NCI-H460 (cell line): ENCODE measurements at places on chromosomes 3 and 15.

DNA sequence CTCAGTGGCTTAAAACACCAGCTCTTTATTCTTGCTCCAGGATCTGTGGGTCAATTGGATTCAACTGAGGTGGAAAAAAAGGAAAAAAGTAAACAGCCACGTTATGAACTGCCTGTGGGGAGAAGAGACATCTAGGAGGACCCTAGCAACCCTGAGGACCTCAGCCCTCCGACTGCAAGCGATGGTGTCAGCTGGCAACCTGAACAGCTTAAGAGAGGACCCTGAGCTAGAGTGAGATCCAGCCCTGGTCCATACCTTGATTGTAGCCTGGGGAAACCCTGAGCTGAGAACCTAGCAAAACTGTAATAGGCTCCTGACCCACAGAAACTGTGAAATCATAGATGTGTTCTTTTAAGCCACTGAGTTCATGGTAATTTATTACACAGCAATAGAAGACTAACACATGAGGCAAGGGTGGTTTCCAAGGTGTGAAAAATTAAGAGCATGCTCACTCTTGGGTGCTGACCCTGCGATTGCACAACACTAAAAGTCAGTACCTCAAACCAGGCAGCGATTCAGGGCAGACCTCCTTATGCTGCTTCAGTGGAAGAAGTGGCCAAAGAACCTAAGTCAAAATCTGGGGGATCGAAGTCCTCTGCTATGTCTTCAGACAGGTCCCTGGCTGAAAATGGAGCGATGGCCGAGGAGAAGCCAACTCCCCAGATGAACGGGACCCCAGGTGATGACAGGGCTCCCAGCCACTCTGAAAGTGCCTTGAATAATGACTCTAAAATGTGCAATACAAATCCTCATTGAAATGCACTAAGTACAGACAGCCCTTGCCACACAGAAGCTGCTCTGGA, 57.7 kb downstream of the GASK1A start:
- no peak for DNase-seq

DNA sequence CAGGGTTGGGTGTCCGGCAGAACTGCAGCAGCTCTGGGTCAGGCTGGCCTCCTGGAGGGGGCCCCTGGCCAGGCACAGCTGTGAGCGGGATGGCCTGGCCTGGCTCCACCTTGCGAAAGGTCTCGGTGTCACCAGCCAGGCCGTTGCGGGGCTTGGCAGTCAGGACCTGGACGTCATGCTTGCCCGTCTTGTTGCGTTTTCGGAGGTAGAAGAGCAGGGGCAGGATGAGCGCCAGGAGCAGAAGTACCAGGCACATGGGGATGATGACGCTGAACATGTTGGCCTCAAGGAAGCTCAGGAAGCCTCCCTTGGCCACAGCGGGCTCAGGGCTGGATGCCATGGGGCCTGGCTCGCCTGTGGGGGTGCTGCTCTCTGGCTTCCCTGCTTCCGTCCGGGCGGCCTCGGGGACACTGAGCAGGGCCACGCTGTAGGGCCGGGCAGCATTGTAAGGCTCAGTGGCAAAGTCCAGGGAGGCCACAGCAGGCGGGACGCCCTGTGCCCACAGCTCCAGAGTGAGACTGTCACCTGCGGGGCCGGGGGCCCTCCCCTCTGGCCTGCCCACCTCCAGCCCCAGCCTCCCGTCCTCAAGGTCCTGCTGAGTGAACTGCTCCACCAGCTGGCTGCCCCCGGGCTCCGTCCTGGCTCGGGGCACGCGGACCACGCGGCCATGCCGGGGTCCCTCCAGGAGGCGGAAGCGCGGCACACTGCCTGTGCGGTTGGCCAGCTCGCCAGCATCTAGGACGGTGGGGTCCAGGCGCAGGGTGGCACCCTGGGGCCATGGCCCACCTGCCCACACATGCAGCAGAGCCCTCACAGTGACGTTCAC, 28.1 kb downstream of the SNX33 start:
- DNase-seq = no peak

GRCh38 chr3:7190095-7190494, 329.2 kb downstream of the GRM7 start:
- DNase-seq = no peak

DNA sequence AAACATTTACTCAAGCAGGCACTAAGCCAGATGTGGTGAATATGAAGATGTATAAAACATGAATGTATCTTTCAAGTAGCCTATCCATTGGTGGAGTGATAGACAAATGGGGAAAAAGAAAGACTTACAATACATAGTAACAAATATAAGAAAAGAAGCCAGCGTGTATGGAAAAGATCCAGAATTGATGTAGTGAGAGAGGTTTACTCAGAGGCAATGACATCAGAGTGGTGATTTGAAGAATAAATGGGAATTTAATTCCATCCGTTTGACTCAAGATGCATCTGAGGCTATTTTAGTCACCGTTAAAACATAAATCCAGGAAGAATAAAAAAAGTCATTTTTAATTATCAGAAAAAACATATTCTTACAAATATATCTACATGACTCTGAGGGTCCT, 162.6 kb downstream of the IL1RAP start:
- no peak for DNase-seq

DNA sequence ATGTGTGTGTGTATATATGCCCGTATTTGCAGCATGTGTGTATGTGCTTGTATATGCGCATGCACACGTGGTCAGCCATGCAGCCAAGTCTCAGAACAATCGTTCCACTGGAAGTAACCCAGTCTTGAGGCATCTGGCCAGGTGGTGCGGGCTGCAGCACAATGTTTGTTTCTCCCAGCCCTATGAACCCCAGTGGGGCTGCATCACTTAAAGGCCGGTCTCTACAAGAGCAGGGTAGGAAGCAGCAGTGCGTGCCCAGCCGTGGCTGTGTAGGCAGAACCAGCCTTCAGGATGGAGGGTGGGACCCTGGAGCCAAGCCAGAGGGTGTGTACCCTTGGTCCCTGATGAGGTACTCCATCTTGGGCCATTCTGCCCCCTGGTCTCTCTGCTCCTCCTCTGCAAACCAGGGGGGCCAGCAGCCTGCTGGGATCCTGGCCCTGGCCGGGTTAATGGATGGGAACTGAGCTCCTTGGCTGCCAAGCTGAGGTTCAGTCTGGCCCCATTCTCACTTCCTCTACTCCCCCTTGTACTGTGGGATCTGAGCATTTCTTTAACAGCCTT, 11.8 kb downstream of the KLF13 start:
- no peak for DNase-seq
